GF-D8 (cell line): ENCODE measurements at places on chromosomes 2 and 18.

DNA sequence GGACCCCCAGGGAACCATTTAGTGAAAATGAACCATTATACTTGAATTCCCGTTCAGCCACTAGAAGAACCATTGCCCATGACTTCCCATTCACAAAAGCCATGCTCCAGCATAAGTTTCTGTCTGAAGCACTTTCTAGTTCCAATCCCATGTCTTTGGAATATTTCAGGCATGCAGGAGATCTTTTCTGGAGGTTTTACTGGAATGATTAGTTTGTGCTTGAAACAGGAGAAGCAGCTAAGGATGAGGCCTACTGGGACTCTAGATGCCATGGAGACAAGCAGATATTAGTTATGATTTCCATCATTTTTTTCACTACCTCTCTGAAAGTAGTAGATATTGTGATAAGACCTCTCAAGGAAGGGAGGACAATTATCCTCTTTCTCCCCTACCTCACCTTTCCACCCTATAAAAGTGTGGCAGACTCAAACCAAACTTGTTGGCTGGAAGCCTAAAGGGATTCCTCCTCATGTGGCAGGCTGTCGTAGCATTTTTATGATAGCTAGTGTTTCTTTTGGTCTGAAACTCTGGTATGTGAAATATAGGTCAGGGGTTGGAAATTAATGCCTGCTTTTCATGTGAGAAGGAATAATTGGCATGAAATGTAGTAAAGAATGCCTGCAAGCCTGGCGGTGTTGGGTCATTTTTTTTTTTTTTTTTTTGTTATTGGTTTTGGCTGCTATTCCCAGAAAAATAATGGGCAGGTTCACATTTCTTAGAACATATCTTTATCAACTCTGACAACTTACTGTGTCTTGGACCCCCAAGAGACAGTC, 29.3 kb upstream of the MMADHC start:
- no peak for DNase-seq

GRCh38 chr2:31138037-31138962, at the start of gene GALNT14:
Gene GALNT14, minus strand, starts transcription at chr2:31138440. Its CDS starts 354 bp downstream, at chr2:31138086.
- peak; percentile 60 for DNase-seq

- DNase-seq: no peak
Measured at GRCh38 chr2:123164216-123164615, 860.9 kb upstream of the CNTNAP5 start.

DNA sequence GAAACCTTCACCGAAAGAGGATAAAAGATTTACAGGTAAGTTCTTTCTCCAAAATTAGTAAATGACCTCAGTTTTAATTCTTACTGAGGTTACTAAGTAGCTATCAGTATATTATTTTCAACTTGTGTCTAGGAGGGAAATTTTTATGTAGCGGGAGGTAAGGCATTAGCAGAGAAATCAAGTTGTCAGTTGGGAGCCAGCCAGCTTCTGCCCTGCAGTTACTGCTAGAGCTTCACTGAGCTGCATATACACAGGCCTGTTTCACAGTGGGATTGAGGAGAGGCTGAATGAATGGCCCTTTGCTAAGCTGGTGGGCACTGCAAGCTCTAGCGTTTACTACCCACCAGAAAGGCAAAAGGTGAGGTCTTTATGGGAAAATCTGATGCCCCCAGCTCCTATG, 105.7 kb downstream of the ACAA2 start:
- DNase-seq: no peak

- no peak for DNase-seq
Measured at GRCh38 chr2:170155022-170155722, 22.8 kb upstream of the MYO3B start.

DNA sequence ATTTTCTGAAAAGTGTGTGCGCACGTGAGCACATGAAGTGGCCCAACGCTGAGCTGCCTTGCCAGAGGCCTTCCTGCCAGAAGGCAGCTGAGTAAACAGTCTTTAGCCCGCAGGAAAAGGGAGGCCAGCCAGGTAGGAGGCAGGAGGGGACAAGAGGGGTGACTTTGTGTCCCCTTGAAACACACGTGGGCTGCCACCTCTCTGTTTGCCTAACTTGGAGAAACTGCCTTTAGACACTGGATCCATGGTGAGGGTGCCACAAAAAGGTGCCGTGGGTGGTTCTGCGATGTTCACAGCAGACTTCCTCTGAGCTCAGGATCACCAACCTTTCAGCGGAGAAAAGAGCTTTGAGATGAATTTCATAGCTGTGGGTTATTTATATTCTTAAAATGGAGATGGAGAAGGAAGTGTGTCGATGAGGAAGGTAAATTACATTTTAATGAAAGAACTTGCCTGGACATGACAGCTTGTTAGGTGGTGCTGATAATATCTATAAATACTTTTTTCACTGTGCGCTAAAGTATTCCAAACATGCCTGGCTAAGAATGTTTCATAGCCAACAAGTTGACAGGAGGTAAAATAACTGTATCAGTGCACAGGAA, 36.6 kb upstream of the ASB1 start:
- no peak for DNase-seq

- no peak for DNase-seq
Measured at GRCh38 chr18:12048010-12048826, 45.4 kb upstream of the ANKRD62 start.
